B cell (primary cell): ENCODE measurements at places on chromosomes 6 and 20.
A peak's percentile ranks its signal among the peaks of the same experiment; 100 is the strongest.

GRCh38 chr6:126388104-126388598 is 48.2 kb downstream of the CENPW start:
- no peak overlapping the region for H3K27ac ChIP-seq
- H3K4me3 ChIP-seq: no peak overlapping the region
- DNase-seq: no peak

- peaks cover 3% of the 10 kb centered on the region for H3K36me3 ChIP-seq
- H3K27me3 ChIP-seq: no peaks in the 10 kb centered on the region
- no peaks in the 10 kb centered on the region for H3K4me1 ChIP-seq
Measured at GRCh38 chr20:64006902-64007301, 26.0 kb downstream of the PRPF6 start.

GRCh38 chr20:60589623-60590022 is 631.4 kb downstream of the CDH26 start:
- H3K27me3 ChIP-seq: no peaks in the 10 kb centered on the region
- no peak overlapping the region for H3K27ac ChIP-seq
- DNase-seq: no peak
- no peaks in the 10 kb centered on the region for H3K4me1 ChIP-seq

DNA sequence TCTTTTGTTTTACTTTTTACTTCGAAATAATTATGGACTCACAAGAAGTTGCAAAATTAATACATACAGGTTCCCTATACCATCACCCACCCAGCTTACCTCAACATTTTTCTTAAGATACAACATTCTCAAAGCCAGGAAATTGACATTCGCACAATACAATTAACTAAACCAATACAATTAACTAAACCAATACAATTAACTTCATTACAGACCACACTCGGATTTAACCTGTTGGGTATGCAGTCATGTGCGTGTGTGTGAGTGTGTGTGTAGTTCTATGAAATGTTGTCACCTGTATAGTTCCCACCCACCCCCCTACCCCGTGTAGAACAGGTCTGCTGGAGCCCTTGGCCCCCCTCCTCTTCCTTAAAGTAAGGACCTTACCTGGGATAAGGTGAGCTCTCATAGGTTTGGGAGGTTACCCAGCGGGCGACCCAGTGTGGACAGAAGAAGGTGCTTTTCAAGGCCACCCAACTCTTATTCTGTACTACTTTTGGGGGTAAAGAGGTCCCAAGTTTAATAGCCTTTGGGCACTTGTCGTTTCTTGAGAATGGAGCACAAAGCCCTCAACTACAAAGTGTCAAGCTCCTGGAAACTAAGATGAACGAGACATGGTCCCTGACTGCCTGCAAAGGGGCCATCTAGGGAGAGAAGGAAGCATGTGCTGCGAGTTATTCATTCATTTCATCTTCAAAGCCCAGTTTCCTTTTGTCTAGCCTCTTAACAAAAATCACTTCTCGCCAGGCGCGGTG is 544 bp upstream of the STK38 start:
- no peaks in the 10 kb centered on the region for H3K36me3 ChIP-seq
- H3K27ac ChIP-seq: peak overlapping the region; percentile 92
- H3K27me3 ChIP-seq: no peaks in the 10 kb centered on the region
- H3K4me1 ChIP-seq: peaks cover 55% of the 10 kb centered on the region

DNA sequence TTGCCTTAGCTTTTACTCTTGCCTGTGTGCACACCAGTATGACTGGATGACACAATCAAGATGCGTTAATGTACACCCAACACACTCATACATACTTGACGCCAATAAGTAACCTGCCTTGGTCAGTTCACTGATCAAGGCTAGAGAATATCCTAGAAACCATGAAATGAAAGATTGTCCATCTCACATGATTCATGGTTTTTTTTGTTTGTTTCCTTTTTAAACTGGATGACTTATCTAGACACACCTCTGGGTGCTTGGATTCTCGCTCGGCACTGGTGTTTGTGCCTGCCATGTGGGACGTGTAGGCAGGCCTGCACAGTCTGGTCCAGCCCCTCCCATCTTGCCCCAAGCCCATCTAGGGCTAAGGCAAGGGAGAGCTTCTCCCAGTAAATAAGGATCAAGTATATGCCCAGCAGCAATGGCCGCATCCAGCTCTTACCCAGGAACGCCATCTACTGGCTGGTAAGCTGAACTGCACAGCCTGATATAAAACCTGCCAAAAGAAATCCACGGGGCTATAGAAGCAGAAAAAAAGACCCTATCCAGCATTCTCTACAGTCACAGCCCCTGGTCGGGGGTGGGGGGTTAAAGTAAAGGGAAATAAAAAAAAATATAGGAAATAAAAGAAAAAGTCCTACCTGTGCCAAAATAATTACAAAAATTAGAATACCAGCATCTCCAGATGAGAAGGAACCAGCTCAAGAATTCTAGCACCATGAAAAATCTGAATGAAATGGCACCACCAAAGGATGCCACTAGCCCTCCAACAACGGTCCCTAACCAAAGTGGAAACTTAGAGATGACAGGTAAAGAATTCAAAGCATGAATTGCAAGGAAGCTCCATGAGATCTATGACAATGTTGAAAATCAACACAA is 73.3 kb downstream of the OTOR start:
- H3K27me3 ChIP-seq: peaks cover 6% of the 10 kb centered on the region
- no peaks in the 10 kb centered on the region for H3K4me1 ChIP-seq

DNA sequence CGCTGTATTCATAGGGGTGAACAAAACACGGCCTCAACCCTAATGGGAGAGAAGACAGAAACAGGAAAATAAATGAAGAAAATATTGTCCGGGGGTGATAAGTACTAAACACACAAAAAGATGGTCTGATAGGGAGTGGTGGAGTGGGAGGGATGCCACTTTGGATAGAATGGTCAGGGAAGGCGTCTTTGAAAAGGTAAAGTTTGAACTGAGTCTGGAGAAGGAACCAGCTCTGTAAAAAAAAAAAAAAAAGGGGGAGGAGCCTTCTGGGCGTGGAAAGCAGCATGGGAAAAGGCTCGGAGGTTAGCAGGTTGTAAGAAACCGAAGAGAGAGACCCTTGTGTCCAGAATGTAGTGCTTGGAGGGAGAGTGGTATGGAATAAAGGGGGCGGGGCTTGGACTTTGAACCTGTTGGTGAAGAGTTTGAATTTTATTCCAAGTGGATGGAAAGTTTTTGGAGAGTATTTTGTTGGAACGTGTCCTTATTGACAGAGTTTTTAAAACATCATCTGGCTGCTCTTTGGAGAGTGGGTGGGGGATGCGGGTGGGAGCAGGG is 1.8 kb downstream of the CHMP4B start:
- no peaks in the 10 kb centered on the region for H3K27me3 ChIP-seq
- H3K4me3 ChIP-seq: peak overlapping the region; percentile 97
- peak; percentile 26 for DNase-seq

DNA sequence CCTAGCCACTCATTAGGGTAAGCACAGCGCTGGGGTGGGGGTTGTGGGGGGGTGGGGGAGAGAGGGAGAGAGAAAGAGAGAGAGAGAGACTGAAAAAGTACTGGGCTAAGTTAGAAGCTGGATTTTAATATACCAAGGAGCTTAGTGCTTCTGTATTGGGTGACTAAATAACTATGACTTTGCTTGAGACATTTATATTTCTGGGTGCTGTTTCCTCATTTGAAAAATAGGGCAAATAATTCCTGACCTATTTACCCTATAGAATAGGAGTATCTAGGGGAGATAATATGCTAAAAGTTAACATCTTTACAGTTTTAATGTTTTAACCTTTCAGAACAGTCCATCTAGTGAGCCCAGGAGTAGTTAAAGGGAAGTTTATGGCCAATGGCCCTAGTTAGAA is 7.7 kb downstream of the NKAIN2 start:
- DNase-seq: no peak
- H3K36me3 ChIP-seq: no peaks in the 10 kb centered on the region
- H3K27ac ChIP-seq: no peak overlapping the region
- no peaks in the 10 kb centered on the region for H3K27me3 ChIP-seq

DNA sequence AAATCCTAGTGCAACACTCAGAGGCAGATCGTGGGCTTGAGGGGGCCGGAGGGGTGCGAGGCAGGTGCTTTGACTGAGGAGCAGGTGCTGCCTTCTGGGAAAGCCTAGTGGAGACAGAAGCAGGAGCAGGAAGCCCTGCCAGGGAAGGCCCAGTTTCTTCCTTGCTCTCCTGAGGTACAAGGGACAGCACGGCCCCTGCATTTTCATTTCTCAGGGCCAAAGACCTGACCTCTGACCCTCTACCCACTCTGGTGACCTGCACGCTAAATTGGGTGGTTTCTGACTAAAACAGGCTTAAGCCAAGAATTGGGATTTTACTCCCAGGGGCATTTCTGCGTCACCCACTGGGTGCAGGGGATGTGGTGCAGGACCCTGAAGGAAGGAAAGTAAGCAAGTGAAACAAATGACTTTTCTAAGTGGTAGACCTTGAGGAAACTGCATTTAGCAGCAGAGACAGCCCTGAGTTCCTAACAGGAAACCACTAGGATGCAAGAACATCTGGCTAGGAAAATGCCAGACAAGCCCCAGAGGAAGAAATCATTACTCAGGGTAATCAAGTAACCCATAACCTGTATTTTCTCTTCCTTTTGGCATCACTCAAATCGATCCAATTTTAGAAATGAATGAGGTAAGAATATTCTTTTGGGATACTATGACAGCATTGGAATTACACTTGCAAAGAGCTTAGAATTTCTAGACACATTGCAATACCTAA is 141.7 kb downstream of the CD164 start:
- peaks cover 22% of the 10 kb centered on the region for H3K4me1 ChIP-seq
- no peak for DNase-seq
- H3K4me3 ChIP-seq: no peak overlapping the region

DNA sequence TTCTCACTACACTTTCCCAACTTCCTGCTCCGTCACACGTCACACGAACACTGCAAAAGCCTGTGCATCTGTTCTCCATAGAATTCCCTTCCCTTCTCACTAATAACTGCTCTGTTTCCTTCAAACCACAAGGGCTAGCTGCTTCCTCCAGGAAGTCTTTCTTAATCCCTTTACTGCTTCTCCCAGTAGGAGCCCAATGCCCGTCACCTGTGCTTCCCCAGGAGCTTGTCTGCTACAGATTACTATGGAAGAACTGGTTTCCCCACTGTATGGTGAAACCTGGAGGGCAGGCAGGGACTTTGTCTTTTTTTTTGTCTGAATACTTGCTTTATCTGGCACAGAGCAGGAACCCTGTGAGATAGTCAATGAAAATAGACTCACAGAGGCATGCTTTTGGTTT is 444.7 kb upstream of the MAP3K7 start:
- no peaks in the 10 kb centered on the region for H3K4me1 ChIP-seq
- no peaks in the 10 kb centered on the region for H3K36me3 ChIP-seq
- H3K4me3 ChIP-seq: no peak overlapping the region
- no peak for DNase-seq

DNA sequence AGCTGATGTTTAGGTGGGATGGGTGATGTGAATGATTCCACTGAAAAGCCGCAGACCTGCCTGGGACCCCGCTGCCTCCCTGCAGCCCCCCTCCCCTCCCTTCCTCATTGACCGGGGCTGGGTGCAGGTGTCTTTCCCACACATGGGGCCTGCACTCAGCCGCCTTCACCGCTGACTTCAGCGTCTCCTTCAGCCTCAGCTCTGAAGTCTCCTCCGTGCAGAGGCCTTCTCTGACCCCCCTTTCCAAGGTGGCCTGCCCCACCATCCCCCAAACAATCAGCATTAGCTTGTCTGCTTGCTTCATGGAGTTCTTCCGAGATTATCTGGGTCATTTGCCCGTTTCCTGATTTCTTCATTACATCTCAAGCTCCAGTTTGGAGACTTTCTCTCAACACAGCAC is 140.7 kb downstream of the SMOC2 start:
- no peaks in the 10 kb centered on the region for H3K4me1 ChIP-seq
- H3K4me3 ChIP-seq: no peak overlapping the region
- no peak for DNase-seq
- no peaks in the 10 kb centered on the region for H3K36me3 ChIP-seq
- no peaks in the 10 kb centered on the region for H3K27me3 ChIP-seq
